ENCODE measurements at places on chromosomes 12 and 14.

DNA sequence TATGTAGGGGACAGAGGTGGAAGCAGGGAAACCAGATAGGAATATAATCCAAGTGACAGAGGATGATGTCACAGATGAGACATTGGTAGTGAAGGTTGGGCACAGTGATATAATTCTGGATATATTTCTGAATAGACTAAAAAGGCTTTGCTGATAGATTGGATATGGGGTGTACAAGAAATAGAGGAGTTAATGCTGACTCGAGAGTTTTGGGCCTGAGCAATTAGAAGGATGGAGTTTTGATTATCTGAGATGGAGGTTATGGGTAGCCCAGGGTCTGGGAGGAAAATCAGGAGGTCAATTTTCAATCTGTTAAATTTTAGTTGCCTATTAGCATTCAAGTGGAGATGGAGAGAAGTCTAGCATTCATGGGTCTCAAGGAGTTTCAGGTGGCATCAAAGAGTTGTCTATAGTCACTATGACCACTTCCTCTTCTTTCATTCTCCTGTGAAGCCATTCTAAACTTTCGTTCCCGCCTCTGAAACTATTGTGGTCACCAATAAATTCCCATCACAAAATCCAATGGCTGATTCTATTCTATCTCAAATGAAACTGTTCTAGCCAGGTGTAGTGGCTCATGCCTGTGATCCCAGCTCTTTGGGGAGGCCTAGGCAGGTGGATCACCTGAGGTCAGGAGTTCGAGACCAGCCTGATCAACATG, 10.6 kb upstream of the ANO6 start:
- no peak for DNase-seq

GRCh38 chr12:51055060-51055459, 6.9 kb downstream of the LETMD1 start:
- DNase-seq = no peak

- DNase-seq = no peak
These were observed 75.9 kb downstream of the IFNG-AS1 start for GRCh38 chr12:68065163-68065562.

- no peak for DNase-seq
These were observed 502.3 kb upstream of the RGS6 start for GRCh38 chr14:71429902-71430301.

DNA sequence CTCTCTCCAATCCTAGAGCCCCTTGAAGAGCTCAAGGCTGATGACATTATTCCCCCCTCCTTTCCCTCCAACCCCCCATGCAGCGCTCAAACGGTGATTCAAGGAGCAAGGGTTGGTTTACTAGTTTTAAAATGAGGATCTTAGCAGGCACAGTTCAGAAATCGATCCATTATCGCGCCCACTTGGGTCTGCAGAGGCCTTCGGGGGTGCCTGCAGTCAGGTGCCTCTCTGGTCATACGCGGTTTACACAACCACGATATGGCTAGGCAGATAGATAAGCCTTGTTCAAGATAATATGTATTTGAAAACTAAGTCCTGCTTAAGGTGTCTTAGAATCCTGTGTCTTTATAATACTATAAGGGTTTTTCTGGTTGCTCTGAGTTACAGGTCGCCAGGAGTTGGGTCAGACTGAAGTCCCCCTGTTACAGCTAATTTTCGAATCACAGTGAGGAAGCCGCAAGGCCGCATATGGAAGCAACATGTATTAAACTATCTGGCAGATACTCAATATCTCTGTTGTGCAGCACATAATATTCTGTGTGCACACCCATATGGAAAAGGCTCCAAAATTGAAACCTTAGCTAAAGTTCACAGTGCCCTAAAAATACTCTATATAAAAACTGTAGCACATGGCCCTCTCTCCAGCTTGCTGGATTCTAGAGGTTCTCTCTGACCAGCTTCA, 10.0 kb downstream of the BHLHE41 start:
- DNase-seq = no peak

- DNase-seq = no peak
These were observed 75.2 kb downstream of the FIGNL2 start for GRCh38 chr12:51773145-51773869.

DNA sequence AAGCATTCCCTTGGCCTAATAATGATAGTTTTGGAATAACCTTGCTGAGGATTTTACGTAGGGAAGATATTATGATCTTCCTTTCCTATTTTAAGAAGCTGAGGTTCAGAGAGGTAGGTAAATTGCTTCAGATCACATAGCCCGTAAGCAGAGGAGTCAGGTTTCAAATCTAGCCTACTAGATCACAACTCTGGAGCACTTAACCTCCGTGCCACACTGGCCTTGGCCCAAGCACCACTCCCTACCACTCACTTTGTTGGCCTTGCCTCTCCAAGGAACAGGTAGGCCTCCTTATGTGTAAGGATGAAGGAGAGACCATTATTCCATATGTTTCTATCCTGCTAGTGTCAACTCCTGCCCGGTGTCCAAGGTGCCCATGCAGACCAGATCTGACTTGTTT, 12.4 kb upstream of the ACOT1 start:
- no peak for DNase-seq

DNA sequence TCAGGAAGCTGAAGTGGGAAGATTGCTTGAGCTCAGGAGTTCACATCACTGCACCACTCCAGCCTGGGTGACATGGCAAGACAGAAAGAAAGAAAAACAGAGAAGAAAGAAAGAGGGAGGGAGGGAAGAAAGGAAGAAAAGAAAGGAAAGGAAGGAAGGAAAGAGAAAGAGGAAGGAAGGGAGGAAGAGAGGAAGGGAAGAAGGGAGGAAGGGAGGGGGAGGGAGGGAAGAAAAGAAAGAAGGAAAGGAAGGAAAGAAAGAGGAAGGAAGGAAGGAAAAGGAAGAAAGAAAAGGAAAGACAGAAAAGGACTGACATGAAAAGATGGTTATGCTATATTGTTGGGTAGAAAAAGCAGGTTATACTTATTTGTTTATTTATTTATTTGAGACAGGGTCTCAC, 3.9 kb downstream of the GLTP start:
- DNase-seq = no peak

DNA sequence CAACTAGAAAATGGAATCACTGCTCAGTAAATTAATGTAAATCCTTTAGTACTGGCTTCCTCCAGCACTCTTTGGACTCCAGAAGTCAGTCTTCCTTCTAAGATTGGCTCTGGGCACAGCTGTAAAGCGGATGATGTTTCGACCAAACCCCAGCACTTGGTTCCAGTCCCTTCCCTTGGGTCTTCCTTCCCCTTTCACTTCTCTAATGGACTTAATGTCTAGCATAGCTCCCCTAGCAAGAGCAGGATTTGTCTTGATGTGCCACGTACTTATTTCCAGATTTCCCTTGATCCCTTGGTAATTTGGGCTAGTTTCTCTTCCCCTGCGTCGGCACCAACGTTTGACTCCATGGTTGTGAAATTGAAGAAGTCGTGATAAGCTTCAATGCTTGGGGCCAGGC, 28.3 kb downstream of the C12orf75 start:
- no peak for DNase-seq

- DNase-seq = peak; percentile 33
These were observed 13.4 kb downstream of the AKAP5 start for GRCh38 chr14:64478634-64479250.

- DNase-seq = no peak
These were observed 582.3 kb downstream of the KCNH5 start for GRCh38 chr14:62462988-62463387.

- DNase-seq = peak; percentile 60
These were observed 17.2 kb downstream of the REM2 start for GRCh38 chr14:22900081-22900799.

GRCh38 chr12:68013181-68013580, 23.9 kb downstream of the IFNG-AS1 start:
- no peak for DNase-seq

- peak; percentile 55 for DNase-seq
These were observed 20.0 kb upstream of the TCP11L2 start for GRCh38 chr12:106282457-106283097.

DNA sequence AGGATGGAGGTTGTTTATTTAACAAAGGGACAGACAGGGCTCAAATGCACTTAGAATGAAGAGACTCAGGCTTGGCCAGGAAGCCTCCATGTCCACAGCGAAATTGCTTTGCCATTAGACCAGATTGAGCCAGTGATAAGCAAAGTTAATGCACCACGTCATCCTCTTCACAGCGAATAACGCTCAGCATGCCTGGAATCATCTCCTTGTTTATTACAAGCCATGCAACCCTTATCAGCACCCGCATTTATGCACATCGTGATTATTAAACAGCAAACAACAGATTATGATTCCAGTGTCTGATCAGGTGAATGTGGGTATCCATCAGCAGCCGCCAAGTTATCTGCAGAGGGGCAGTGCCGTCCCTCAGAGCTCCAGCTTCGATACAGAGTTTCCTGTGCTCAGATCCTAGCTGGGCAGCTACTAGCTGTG, 175.0 kb upstream of the TMEM132C start:
- DNase-seq = no peak

GRCh38 chr14:90681929-90682328, 134.3 kb downstream of the TTC7B start:
- DNase-seq = no peak

- no peak for DNase-seq
These were observed 85.6 kb downstream of the CMKLR1 start for GRCh38 chr12:108253540-108253939.

DNA sequence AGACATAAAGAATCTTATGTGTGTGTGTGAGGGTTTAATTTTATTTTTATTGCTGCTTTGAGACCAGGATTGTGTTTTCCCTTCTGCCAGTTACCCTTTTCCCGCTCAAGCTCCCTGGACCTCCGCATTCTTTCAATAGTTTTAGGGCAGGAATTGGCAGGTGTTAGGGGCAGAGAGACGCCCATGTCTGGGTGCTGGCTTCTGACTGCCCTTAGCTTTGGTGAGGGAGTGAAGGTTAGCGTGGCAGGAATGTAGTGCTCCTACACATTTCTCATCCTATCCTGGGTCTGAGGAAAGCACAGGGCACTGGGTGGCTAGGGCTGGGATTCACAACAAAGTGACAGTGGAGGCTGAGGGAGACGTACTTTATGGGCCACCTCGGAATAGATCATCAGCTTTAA, 428.1 kb downstream of the ZFP36L1 start:
- DNase-seq = no peak

DNA sequence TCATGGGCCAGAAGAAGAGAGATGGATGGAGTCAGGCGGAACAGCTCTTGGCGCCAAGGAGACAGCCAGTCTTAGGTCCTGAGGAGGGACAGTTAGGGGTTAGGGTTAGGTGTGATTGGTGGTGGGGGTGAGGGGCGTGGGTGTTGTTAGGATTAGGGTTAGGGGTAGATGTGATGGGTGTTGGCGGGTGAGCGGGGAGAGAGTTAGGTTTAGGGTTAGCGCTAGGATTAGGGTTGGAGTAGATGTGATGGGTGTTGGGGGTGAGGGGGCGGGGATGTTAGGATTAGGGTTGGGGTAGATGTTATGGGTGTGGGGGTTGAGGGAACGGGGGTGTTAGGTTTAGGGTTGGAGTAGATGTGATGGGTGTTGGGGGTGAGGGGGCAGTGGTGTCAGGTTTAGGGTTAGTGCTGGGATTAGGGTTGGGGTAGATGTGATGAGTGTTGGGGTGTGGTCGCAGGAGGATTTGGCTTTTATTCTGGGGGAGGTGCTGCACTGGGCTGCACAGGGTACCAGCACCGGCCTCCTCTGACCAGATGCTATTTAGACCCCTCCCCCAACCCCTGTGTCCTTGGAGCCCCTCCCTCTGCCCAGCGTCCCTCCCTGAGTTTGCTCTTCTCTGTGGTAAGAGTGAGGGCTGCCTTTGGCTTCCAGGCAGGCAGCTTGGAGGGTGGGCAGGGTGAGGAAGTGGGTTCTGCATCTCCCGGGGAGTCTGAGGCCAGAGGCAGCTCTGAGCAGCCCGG, 35.6 kb upstream of the FBRSL1 start:
- no peak for DNase-seq

GRCh38 chr12:83265808-83266207, 579.1 kb downstream of the TMTC2 start:
- DNase-seq = no peak

DNA sequence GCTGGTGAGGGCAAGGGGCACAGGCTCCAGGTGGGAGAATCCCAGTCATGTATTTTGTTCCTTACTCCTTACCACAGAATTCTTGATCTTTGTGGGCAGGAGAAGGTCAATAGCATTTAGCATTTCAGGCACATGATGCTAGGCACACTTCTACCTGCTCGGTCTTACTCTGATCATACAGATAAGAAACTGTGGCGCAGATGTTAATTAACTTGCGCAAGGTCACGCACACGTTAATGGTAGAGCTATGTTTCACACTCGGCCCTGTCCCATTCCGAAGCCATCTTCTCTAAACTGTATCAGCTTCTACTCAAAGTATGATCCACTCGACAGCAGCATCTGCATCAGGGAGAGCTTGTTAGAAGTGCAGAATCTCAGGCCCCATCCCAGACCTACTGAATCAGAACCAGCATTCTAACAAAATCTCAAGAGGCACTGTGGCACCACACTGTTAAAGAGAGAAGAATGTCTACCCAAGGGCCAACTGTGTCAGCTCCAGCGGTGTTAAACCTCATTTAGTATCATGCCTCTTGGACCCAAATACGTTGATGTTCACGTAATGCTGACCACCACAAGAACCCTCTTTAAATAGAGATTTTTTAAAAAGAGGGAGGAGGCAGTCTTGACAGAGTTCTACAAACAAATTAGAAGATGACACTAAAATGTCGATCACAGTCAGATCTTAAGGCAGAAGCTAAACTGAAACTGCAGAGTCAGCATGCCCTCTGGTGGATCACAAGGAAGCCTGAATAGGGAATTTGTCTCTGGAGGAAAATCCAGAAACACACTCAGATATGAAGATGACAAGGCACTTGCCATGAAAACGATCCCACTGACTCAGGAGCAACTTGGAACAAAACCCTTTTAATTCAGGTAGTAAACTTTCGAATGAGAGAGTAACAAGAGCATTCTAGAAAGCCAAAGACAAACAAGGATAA, 7.3 kb downstream of the STXBP6 start:
- DNase-seq = no peak

DNA sequence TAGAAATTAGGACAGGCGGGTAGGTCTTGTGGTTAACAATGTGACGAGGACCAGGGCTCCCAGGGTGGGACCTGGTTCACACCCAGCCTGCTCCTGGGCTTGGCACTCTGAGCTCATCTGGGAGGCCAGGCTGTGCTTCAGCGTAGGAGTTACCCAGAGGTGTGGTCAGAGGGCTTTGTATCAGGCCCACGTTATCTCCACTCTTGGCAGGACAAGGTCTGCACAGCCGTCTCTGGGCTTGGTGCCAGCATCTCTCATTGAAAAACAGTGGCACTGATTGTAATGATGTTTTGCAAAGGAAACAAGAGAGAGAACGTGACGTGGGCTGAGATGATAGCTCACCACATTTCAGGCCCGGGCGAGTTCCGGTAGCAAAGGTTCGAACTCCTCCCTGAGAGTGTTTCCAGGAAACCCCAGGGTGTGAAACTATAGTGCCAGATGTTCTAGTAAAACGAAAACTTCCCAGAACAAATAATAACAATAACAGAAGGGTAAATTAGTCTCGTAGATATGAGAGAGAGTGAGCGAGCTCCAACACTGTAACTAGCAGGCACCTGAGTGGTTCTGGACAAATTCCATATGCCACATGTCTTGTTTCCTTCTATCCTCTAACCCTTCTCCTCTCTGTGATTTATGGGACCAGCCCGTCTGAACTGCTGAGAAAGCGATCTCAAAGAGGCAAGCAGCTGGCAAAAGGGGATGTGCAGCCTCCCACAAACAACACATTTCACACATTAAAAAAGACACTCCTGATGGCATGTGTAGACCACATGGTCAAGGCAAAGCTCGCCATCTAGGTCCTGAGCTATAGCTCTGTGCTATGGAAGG, 227.3 kb downstream of the KTN1 start:
- peak; percentile 88 for DNase-seq
